NCI-H510A treated with DMSO at 0.1 percent for 48 hours (cell line): ENCODE measurements at places on chromosomes 5 and 9.

DNA sequence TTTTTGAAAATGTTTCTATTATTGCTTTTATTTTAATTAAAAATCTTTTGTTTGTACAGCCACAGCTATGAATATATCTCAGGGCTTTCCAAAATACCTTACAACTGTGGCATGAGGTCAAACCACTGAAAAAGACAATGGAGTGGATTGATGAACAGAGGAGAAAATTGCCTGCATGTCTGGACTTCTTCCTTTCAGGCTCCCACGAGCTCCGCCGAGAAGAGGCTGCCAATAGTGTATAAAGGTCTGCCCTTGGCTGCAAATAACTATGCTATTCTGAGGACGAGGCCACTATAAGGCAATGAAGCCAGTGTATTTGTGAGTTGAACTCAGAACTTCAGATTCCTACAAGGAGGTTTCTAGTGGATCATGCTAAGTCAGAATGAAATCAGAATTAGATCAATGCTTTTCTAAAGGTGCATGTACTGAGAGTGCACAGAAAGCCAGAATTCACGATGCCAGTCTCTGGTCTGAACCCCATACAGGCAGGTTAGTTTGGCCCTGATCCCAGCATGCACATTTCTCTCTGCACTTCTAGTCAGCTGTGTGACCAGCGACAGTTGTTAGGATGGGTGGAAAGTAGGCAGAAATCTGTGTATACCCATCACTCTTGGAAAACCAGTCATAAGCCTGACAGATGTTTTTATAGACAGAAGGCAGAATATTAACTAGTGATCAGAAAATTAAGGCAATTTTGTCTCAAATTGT is 42.7 kb upstream of the PLPP1 start:
- no peak for DNase-seq

DNA sequence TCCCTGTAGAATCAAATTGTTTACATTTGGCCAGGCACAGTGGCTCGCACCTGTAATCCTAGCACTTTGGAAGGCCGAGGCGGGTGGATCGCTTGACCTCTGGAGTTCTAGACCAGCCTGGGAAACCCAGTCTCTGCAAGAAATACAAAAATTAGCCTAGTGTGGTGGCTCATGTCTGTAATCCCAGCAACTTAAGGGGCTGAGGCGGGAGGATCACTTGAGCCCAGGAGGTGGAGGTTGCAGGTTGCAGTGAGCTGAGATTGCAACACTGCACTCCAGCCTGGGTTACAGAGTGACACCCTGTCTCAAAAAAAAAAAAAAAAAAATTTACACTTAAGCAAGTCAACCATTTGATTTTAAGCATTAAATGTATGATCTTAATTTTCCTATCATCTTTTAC is 17.5 kb upstream of the IQGAP2 start:
- no peak for DNase-seq

GRCh38 chr9:78567693-78568092 is 270.8 kb downstream of the PSAT1 start:
- DNase-seq = no peak

- DNase-seq = no peak
These were observed 427 bp downstream of the SERINC5 start for GRCh38 chr5:80255431-80255810.

GRCh38 chr9:121774715-121775613 is 123.5 kb downstream of the DAB2IP start:
- DNase-seq = no peak

- DNase-seq = no peak
These were observed 1155.1 kb downstream of the TAF11L14 start for GRCh38 chr5:18789218-18789998.

GRCh38 chr5:78819166-78819565 is 165.9 kb downstream of the ARSB start:
- DNase-seq = no peak
